NCI-H2107 (cell line): ENCODE measurements at places on chromosomes 11 and 22.

- DNase-seq = no peak
These were observed 272.3 kb upstream of the RAG2 start for GRCh38 chr11:36870361-36870760.

- no peak for DNase-seq
These were observed 75.7 kb upstream of the E2F8 start for GRCh38 chr11:19316434-19316833.

- no peak for DNase-seq
These were observed 33.4 kb downstream of the TSG101 start for GRCh38 chr11:18493310-18493709.

- DNase-seq = no peak
These were observed 20.7 kb downstream of the SPATA19 start for GRCh38 chr11:133824593-133824992.
